ENCODE measurements at places on chromosomes 4 and X.

- DNase-seq = no peak
Measured at GRCh38 chr4:145302725-145303124, 122.3 kb upstream of the OTUD4 start.

- DNase-seq = no peak
Measured at GRCh38 chr4:58063404-58064160, 953.4 kb upstream of the IGFBP7 start.

DNA sequence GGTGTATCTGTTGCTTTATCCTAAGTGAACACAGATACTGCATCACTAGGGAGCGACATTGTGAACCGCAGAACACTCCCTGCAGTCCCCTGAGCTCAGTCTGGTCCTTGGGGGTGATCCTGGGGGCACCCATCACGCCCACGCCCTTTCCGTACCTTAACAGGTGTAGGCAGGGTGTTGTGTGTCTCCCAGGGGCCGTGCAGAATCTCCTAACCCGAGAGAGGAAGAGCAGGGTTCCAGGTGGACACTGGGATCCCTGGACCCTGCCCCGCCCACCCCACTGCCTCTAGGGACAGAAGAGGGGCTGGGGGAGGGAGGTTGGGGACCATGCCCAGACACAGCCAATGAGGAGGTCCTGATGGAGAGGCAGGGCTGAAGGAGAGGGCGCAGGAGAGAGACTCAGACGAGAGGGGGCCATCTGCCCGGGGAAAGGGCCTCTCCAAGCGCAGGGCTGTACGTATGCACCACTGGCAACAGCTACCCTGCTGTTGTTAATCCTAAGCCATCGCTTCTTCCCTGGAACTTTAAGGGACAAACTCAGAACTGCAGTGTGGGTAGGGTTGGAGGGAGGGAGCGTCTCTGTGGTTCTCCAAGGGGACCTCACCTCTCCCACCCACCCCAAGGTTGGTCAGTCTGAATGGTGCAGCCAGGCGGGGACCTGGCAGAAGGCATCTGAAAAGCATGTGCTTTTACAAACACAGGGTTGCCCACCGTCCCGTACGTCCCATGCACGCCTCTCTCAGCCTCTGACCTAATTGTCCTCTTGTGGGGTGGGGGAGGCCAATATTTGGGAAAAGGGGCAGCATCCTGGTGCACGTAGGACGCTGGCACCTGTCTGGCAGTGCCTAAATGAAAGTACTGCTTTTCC, 2.5 kb downstream of the P2RY8 start:
- no peak for DNase-seq

- peak; percentile 45 for DNase-seq
Measured at GRCh38 chrX:131821945-131822622, 201.0 kb upstream of the STK26 start.

Data from stimulated activated CD8-positive, alpha-beta memory T cell treated with anti-CD3 and anti-CD28 coated beads, Interleukin-2, amount 100 ng/mL, for 1 hour (primary cell).